ENCODE measurements at places on chromosomes 2 and 18.

- DNase-seq = no peak
Measured at GRCh38 chr2:64105670-64106461, 38.4 kb downstream of the PELI1 start.

- DNase-seq = no peak
Measured at GRCh38 chr2:75077909-75078308, 119.5 kb downstream of the POLE4 start.

DNA sequence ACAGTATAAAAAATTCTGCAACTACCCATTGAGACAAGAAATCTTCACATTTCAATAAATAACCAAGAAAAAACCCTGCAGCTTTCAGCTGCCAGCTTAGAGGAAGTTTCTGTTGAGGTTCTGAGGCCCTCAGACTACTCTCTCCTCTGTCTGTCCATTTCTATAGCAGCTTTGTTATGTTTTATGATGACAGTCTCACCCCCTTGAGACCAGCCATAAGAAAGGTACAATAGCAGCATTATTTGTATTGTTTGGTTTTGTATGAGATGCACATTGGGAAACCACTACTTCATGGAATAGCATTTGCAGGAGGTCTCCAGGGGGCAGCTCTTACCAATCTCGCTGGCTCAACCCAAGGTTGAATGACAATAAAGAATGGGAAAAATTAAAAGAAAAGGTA is 334.6 kb upstream of the VRK2 start:
- DNase-seq = no peak

GRCh38 chr2:25269233-25269632 is 72.5 kb downstream of the DNMT3A start:
- no peak for DNase-seq

DNA sequence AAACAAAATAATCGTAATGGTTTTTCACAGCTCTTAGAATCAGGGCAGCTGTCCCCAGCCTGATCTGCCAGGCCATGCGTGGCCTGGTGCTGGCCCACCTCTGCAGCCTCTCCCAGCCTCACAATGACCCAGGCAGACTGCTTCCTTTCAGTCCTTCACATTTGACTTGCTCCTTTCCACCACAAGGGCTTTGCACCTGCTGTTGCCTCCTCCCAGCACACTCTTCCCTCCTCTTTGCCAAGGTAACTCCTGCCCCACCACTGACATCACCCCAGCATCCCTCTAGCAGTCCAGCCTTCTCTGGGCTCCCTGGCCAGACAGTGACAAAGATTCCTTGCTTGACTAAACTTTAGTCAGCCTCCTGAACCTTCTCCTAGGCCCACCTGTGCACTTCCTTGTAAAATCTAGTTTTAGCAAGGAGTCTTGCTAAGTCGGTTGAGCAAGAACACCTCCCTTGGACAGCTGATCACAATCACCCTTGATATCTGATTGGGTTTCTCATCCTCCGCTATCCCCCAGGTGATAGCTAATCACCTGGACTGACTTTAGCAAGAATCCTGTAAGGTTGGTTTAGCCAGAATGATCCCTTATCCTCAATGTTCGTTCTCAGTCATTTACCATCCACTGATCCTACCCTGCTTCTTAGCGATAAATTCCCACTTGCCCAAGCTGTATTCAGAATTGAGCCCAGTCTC is 16.2 kb upstream of the RAB11FIP5 start:
- DNase-seq = no peak

DNA sequence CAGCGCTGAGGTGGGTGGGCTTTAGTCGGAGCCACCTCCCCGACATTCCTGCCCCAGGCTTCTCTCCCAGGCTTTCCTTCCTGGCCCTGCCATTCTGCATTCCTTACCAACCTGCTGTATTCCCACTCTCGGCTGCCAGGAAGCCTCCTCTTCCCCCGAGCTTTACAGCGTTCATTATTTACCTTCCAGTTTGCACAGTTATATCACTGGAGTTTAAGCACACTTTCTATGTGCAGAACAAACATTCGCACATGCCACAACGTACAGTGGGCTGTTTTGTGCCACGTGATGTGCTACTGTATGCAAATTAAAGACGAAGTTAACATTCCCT is 246.3 kb downstream of the SOX11 start:
- no peak for DNase-seq

GRCh38 chr2:231102772-231103171 is 22.1 kb downstream of the HTR2B start:
- no peak for DNase-seq

- no peak for DNase-seq
Measured at GRCh38 chr2:45781464-45781811, 130.0 kb downstream of the PRKCE start.

GRCh38 chr2:136191041-136191440 is 73.1 kb upstream of the CXCR4 start:
- no peak for DNase-seq

DNA sequence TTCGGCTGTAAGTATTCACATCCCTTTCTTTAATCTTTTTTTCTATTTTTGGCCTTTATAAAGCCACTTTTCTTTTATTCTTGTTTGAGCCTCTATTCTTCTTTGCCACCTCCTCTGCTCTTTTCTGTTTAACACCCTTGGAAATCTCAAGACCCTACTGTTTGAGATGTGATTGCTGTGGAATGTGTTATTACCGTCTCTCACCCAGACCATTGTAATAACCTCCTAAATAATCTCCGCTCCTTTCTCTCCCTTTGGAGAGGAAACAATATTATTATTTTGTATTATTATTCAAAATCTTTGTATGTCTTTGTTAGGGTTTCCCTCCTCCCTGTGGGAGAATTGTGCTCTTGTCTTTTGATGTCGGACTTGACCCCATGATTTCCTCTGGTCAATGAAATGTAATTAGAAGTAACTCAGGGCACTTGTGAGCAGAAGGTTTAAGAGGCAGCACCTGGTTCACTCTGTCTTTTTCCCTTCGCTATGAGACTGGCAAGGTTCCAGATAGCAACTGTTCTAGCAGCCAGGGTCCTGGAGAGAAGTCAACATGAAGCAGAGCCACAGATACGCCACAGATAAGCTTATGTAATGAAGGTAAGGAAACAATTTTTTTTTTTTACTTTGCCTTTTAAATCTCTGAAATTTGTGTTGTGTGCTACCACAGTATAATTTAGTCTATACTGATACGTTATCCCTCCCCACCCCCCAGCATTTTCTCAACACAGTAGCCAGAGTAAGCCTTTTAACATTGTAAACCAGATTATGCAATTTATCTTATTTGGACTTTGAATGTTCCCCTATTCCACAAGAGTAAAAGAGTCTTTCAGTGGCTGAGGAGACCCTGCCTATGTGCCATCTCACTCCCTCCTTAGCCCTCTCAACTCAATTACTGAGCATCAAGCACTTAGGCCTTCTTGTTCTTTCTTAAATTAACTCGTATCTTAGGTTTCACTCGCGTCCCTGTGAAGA is 601.2 kb upstream of the ZNF804A start:
- no peak for DNase-seq

- DNase-seq = no peak
Measured at GRCh38 chr2:170235860-170236679, 58.1 kb downstream of the MYO3B start.

GRCh38 chr2:43050866-43051265 is 175.5 kb downstream of the ZFP36L2 start:
- no peak for DNase-seq

GRCh38 chr2:181985632-181986205 is at the start of gene PPP1R1C:
TSS of gene PPP1R1C (plus strand) at chr2:181985853. CDS start at chr2:181986111, 258 bp downstream.
- no peak for DNase-seq

GRCh38 chr18:11147371-11147951 is 1.9 kb downstream of the PIEZO2 start:
- no peak for DNase-seq

- no peak for DNase-seq
Measured at GRCh38 chr18:79379931-79380815, 15.6 kb upstream of the NFATC1 start.

DNA sequence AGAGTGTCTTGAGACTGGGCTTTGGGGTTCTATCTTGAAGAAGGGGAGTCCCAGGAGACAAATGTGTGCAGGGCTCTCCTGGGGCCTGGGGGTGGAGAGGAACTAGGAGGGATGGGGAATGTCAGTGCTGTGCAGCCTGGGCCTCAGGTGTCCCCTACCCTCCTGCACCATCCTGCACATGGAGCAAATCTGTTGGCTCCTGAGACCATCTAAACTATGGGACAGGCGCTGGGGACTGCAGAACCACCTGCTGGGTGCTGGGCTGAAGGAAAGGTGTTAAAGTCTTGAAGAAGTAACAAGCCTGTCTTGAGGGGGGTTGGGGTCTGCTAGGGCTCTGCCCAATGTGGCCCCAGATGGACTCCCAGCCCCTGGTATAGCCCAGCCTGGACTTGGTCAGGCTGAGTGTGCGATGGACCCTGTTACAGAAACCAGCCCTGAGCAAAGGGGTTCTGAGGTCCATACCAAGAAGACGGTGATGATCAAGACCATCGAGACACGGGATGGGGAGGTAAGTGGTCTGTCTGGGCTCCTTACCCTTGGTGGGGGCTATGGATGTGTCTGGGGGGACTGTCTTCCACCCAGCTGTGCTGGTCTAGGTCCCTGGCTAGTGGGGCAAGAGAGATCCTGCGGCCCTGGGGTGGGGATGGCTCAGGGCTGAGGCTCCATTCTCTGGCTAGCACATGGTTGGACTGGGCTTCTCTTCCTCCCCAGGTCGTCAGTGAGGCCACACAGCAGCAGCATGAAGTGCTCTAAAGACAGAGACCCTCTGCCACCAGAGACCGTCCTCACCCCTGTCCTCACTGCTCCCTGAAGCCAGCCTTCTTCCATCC is 7.3 kb downstream of the DES start:
- no peak for DNase-seq

DNA sequence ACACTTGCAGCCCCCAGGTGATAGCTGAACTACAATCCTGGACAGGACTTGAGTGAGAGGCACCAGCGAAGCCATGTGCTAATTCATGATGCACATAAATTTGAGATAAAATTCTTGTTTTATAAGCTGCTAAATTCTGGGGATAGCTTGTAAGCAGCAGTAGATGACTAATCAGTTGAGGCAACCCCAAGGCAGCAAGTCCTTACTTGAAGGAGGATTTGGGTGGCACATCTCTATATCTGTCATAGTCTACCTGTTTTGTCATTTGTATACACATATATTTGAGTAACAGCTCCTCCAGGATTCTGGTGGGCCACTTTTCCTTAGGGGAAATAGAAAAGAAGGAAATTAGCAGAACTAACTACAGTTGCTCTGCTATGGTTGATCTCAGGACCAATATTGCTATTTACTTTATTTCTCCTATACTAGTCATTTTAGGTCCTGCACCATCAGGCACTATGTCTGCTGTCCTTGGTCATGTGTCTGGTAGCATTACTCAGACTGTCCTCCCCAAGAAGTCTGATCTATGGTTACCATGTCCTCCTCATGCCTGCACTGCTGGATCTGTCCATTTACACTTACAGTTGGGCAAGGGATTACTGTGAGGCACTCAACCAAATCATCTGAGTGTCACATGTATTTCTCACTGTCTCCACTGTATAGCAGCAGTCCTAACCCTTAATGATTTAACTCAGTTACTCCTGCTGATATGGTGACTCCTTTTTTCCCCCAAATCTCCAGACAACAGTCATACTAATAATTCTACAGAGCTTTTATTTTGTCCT is 436.0 kb upstream of the CWC22 start:
- no peak for DNase-seq

GRCh38 chr2:57417007-57417406 is 629.6 kb upstream of the VRK2 start:
- no peak for DNase-seq

GRCh38 chr18:73617981-73618380 is 529.7 kb downstream of the FBXO15 start:
- no peak for DNase-seq

- DNase-seq = no peak
Measured at GRCh38 chr2:207674266-207674774, 37.1 kb upstream of the CCNYL1 start.

DNA sequence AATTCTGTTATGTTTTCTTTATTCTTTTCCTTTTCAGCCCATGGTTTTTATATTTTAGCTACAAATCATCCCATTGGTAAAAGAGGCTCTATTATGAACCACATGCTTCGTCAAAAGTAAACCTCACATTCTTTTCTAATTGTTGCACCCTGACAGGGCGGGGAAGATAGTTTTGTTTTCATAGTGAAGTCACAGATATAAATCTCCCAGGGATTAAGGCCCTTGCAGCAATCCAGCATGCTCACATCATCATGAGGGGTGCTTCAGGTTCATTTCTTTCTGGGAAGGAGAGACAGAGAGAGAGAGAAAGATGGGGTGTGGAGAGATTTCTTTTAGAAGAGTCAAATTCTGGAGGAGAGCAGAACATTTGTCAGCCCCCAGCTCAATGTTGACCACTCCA is 124.5 kb upstream of the CDC42EP3 start:
- no peak for DNase-seq

- DNase-seq = no peak
Measured at GRCh38 chr2:27297195-27297594, 11.1 kb downstream of the UCN start.

DNA sequence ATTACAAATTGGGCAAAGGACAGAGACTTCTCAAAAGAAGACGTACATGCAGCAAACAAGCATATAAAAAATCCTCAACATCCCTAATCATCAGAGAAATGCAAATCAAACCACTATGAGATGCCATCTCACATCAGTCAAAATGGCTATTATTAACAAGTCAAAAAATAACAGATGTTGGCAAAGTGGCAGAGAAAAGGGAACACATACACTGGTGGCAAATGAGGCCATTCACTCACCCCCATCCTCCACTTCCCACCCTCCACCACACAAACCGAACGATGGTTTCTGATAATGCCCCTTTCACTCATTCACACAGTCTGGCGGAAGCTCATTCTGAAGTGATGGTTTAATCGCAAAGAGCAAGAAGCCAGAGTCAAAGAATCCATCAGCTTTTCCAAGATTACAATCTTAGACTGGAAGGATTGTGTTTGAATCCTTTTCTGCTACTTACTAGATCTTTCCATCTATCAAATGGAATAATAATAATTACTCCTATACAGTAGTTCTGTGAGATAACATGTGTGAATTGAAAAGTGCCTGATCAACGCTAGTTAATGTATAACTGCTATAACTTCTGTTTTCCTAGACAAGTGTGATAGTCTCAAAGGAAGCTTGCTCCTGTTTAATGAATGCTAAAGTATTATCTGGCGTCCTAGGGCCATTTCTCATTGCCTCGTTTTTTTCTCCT is 16.9 kb upstream of the CD28 start:
- no peak for DNase-seq

- DNase-seq = no peak
Measured at GRCh38 chr18:5893956-5894610, 1.2 kb downstream of the TMEM200C start.

- no peak for DNase-seq
Measured at GRCh38 chr2:72837171-72837570, 11.3 kb upstream of the EXOC6B start.

GRCh38 chr2:205734436-205735037 is 52.2 kb downstream of the NRP2 start:
- DNase-seq = no peak
